CD4-positive, alpha-beta T cell treated with Interleukin-21 for 1 hour (primary cell): ENCODE measurements at places on chromosomes 13 and 19.

GRCh38 chr19:2796659-2797266, 11.5 kb downstream of the THOP1 start:
- no peak for DNase-seq

DNA sequence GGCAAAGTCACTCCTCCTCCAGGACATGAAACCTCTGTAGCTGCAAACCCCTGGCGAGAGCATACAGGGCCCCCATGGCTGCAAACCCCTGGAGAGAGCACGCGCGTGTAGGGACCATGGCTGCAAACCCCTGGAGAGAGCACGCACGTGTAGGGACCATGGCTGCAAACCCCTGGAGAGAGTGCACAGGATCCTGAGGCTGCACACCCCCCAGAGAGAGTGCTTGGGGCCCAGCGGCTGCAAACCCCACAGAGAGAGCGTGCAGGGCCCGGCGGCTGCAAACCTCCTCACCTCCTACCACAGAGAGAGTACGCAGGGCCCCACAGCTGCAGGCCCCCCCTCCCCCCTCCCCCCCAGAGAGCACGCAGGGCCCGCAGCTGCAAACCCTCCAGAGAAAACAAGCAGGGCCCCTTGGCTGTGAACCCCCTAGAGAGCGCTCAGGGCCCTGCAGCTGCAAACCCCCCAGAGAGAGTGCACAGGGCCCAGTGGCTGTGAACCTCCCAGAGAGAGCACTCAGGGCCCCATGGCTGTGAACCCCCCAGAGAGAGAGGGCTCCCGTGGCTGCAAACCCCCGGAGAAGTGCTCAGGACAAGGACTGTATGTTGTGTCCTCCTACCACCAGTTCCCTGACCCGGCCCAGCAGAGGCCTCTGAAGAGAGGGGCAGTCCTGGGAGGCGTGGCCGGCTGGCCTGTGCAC, 7.3 kb downstream of the ADPRHL1 start:
- DNase-seq = no peak

DNA sequence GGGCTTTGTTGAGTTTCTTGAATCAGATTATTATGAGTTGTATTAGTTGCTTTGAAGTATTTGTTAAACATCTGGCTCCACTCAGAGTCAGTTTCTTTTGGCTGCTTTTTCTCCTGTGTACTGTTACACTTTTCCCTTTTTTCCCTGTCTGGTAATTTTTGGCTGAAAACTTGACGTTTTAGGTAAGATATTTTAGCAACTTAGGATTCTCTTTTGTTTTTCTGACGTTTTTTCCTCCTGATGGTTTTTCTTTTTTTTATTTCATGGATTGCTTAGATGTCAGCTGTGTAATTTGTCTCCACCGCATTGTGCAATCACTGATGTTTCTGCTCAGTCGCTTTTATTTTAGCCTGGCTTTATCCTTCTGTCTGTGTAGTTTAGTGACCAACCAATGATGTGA, 20.7 kb downstream of the RFC3 start:
- no peak for DNase-seq

- DNase-seq = no peak
Measured at GRCh38 chr19:28864024-28864503, 348.9 kb downstream of the UQCRFS1 start.

DNA sequence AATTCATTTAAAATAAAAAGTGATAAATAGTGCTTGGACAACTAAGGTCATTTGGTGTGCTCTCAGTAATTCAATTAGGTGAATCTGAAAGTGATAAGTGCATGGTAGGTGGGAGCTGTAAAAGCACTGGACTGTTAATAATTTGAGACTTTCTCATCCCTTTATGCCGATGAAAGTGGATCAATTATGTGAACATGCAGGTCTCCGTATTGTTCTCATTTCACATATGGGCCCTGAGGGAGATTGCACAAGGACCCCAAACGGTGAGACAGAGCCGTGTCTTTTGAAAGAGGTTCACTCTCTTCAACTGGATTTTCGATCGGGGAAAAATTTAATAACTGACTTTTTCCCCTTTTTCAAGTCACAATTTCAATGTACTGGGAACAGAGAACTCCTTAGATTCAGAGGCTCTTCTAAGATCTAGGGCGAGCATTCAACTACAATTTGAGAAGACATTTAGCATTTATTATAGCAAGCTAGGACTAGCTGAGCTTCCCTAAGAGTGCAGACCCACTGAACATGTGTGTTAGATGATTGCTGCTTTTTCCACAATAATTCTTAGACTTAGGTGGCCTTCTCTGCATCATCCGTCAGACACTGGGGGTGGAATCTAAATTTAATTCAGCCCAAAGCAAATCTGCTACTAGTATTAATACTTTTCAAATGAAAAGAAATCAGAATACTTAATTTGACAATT, 347.6 kb downstream of the OXGR1 start:
- no peak for DNase-seq

DNA sequence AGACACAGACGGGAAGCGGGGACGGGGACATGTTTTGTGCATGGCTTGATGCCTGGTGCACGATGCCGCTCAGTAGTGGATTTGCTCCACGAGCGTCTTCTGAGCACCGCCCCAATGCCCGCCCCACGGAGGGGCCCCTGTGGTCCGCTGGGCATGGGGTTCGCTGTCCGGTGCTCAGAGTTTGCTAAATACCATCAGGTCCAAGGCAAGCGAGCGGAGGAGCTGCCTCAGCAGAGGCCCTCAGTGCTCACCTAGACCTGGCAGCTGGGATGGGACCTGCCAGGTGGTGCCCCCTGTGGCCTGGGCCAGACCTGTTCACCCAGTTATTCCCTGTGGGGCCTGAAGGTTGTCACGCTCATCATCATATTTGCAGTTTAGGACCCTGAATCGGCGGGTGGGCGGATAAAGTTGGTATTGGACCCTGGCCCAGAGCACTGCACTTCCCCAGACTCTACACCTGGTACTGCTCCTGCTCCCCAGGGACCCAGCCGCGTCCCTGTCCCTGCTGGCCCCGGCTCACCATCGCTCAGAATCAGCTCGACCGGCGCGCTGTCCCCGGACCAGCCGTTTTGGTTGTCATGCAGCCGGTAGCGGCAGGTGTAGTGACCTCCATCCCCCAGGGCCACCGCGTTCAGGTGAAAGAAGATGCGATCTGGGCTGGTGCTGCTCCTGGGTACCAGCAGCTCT, 2.3 kb downstream of the A1BG start:
- no peak for DNase-seq

DNA sequence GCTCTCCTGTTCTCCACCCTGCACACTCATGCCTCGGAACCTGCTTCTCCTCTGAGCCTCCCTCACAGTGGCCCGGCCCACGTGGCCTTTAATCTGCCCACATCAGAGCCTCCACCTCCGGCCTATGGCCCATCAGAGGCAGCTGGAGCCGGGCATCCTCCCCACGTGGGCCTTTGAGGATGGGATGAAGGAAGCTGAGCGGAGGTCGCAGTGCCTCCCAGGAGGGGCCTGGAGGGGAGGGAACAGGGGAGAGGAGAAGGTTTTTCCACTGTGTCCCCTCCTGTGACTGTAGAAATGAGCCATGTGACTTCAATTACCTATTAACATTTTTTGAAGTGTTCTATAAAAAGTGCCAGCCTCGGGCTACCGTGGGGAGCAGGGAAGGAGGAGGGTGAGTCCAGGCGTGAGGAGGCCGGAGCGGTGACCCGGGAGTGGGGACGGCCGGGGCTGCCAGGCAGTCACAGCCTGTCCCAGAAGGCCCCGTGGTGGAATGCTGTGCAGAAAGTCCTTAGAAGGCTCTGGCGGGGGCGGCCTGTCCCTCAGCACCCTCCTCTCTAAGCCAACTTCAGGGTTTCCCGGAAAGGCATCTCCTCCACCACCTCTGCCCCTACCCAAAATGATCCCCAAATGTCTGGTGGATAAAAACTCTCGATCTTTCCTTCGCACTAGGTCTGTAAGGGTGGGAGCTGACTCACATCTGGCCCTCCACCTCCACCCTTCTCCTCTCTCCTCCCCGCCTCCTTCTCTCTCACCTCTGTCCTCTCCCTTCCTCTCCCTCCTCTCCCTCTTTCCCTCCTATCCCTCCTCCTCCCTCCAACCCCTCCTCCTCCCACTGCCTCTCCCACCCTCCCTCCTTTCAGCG, 24.8 kb upstream of the SLC1A5 start:
- no peak for DNase-seq

- no peak for DNase-seq
Measured at GRCh38 chr19:18696023-18696422, 12.5 kb downstream of the CRTC1 start.

GRCh38 chr19:14731200-14731599, 41.4 kb downstream of the ZNF333 start:
- DNase-seq = no peak

- DNase-seq = no peak
Measured at GRCh38 chr13:46164661-46165060, 17.3 kb downstream of the LCP1 start.

GRCh38 chr13:65889368-65889767, 1340.8 kb downstream of the PCDH9 start:
- no peak for DNase-seq

GRCh38 chr19:51034704-51035103, at the start of gene KLK12:
Gene KLK12, minus strand, starts transcription at chr19:51035002. Its CDS starts 381 bp downstream, at chr19:51034621.
- DNase-seq = no peak

- DNase-seq = no peak
Measured at GRCh38 chr19:49458567-49458903, 5.5 kb downstream of the ALDH16A1 start.

GRCh38 chr19:30647891-30648720, 275.9 kb downstream of the ZNF536 start:
- DNase-seq = no peak

DNA sequence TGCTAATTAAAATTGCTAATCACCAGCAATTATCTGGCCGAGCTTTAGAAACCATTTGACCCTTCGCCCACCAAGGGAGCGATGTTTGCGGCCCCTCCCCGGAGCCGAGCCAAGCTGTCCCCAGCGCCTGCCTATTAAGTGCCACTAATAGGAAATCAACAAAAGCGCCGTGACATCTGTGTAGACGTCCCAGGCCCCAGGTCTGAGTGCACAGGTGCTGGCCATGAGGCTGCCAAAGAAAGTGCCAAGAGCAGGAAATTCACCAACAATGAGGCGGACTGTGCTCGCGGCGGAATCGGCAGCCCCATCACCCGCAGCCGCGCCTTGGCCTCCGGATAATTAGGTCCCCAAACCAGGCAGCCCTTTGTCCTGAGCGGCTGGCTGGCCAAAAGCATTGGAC, 44.5 kb upstream of the SPACA7 start:
- no peak for DNase-seq

DNA sequence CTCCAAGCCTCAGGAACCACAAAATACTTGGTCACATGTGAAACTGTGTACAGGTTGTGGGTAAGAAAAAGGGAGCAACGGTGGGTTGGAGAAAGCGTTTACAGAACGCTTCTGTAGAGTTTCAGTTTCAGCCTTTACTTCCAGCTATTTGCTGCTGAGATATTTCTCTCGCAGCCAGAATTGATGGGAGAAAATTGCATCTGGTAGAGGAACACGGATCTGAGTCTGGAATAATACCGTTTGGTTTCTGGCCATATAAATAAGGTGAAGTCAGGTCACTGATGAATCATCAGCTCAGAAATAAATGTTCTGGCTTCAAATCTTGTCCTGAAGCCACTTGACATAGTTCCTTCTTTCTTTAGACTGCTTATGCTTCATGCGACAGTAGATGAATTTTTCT, 20.3 kb upstream of the RFC3 start:
- no peak for DNase-seq

GRCh38 chr13:29507356-29507755, 88.1 kb downstream of the SLC7A1 start:
- DNase-seq = no peak

- no peak for DNase-seq
Measured at GRCh38 chr19:2199215-2199614, 35.5 kb downstream of the DOT1L start.

- DNase-seq = peak; percentile 72
Measured at GRCh38 chr19:19642506-19643157, 825 bp downstream of the GMIP start.

DNA sequence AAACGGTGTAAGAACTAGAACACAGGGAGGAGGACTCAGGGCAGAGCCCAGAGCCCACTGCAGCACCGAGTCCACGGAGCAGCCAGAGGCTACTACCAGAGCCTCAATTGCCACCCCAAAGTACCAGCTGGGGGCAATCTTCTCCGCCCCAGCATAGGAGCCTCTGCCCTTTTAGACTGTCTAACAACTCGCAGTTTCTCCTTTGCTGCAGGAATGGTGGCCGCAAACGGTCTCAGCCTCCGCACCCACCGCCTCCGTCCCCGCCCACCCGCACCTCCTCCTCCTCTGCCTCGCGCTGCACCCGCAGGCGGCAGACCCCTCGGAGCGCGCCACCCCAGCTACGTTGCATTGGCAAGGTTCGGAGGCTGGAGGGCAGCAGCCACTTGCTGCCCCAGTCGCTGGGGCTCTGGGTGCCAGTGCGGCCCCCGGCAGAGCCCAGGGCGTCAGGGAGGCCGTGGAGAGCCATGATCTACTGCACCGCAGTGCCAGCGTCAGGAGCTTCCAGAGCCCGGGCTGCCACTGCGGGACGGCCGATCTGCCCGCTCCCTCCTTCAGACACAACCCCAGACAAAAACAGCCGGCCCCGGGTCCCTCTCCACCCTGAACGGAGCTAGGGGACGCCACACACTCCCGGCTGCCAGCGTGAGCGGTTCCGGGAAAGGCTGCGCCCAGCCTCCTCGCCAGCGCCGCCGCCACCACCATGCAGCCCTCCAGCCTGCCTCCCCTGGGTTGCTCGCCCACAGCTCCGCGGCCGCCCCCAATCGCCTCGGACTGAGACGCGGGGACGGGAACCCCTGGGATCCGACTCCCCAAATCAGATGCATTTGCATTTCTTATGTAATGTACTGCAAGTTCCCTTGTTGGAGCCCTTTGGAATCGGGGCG, 1.8 kb downstream of the FGF14 start:
- DNase-seq = peak; percentile 17

DNA sequence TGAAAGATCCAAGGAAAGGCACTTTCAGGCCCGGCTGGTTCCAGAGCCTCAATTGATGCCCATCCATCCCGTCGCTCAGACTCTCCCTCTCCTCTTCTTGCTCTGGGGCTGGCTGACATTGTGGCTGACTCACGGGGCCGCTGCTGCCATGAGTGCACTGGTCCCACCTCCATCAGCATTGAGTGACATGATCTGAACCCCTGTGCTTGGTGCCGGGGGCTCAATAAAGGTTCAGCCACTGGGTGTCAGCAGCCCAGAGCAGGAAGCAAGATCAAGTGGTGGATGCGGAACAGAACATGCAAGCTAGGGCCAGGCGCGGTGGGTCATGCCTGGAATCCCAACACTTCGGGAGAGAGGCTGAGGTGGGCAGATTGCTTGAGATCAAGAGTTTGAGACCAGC, 39.5 kb downstream of the COMP start:
- DNase-seq = no peak

DNA sequence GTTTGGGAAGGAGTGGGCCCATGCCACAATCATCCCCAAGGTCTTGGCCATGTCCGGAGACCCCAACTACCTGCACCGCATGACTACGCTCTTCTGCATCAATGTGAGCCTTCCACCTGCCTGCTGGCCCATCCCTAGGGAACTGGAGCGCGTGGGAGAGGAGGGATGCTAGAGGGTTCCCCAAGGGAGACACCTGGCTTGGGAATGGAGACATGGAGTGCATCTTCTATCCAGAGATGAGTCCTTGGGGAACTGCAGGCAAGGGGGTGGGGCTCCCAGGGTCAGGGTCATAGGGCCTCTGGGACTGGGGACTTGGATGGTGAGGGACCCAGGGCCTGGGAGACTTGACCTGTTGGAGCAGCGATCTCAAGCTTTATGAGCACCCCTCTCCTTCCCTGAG, 31.2 kb downstream of the PPP2R1A start:
- no peak for DNase-seq
